ENCODE measurements at places on chromosomes 12 and 14.

DNA sequence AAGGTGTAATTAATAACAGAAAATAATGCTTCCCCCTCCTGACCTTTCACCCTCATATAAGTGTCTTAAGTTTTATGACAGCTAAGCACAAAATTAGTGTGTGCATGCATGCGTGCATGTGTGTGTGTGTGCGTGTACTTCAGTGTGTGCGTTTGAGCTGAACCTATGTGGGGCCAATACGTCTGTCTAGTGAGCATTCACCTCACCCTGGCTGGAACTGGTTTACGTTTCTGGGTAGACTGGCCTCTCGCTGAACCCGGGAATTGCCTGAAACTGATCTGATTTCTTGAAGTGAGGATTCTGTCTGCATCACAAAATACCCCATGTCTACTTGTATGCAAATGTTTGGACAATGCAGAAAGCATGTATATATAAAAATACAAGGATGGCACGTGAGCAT is 68.2 kb upstream of the TBX3 start:
- no peak for DNase-seq

DNA sequence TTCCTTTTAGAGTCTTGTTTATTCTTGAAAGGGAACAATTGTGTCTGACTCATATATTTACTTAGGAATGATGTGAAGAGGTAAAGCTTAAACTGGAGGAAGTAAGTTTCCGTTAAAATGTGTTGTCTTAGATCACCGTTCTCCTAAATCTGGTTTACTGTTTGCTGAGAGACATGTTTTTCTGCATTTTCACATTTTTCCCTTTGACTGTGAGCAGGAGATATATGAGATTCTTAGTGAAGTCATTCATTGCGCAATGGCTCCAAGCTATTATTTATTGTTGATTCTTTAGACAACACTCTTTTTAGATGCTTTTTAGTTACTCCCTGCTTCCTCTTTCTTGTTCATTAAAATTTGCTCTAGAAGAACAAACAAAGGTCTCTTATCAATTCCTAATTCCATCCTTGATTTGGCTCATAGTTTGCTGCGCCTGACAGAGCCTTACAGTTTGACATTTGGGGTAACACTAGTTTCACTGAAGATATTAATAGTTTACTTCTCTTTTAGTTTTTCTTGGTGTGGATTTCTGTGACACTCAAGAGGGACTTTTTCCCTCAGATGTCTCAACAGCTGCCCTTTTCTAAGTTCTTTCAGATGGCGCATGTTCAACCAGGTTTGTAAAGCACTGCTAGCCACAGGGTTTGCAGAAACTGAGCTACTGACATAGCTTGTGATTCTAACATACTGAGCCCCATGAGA is 11.4 kb downstream of the CLECL1 start:
- no peak for DNase-seq

DNA sequence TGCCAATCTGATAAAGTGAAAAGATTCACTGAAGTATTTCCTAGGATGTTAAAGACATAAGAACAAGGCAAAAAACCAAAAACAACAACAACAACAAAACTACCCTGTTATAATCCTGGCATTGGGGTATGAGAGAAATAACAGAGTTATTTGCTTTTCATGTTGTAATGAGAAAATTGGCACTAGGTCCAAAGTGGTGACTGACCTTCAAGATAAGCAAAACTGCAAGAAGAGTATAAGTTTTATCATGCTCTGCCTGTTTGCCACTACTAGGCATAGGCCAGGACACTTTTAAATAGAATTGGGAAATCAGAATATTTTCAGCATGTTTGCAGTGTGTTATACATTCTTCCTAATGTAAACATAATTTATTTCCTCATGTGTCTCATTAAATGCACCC is 140.1 kb upstream of the CPM start:
- DNase-seq = no peak

- DNase-seq = no peak
These were observed 140.8 kb upstream of the NEDD1 start for GRCh38 chr12:96766232-96766631.

- DNase-seq = no peak
These were observed 4.2 kb downstream of the BAG5 start for GRCh38 chr14:103558071-103558882.

DNA sequence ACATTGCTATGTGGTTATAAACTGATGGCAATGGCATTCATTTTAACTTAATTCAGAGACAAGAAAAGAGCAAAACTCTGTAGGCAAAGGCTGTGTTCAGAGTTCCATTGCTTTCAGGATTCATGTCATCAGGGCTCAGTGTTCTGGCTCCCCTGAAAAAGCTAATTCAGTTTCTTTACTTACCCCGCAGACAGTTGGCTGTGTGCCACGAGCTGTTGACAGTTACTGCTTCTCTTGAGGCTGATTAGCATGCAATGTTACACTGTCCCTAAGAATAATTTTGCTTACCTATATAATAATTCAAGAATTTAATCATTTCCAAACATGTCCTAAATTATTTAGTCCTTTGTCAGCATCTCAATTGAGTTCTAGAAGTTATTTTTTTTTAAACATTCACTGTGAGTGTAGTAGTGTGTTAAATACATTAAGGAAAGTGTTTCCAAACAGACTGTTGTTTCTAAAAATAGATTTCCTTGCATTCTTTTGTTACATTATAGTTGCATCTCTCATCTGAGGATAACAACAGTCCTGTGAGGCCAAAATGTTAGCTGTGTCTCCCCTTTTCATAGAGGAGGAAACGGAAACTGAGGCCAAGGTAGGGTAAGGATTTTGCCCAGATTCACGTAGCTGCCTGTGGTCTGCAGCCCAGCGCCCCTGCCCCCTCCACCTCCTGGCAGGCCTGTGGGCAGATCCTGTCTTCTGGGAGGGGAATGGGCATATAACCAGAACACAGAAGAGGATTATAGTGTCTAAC is 98.6 kb downstream of the PELI2 start:
- no peak for DNase-seq

GRCh38 chr12:80314741-80315140 is 129.3 kb upstream of the PTPRQ start:
- no peak for DNase-seq

GRCh38 chr14:39617537-39617936 is 185.3 kb upstream of the FBXO33 start:
- no peak for DNase-seq

DNA sequence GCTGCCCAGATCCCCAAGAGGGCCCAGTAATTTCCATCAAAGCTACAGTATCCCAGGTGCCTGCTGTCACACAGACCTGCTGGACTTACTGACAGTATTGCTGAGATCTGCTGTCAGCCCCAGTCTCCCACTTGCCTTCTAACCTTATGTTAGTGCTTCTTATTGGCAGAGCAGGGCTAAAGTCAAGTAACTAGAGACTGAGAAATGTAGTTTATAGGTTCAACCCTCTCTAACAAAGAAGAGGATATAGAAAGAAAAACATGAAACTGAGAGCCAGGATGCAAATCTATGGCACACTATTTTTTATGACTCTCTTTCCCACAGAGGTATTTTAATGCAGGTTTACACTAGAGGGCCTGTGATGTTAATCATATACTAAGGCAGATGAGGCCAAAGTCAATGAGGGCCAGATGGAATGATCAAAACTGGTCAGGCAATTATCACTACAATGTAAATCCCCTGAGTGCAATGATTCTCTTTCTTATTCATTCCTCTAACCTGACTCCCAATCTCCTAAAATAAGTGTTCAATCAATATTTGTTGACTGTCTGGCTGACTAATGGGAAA is 781.9 kb downstream of the VRK1 start:
- DNase-seq = no peak

- DNase-seq = no peak
These were observed 155.5 kb downstream of the ANO2 start for GRCh38 chr12:5789469-5789968.

GRCh38 chr14:103144085-103144484 is 20.8 kb downstream of the TNFAIP2 start:
- no peak for DNase-seq

GRCh38 chr14:22866874-22867273 is 4.7 kb upstream of the LRP10 start:
- no peak for DNase-seq

DNA sequence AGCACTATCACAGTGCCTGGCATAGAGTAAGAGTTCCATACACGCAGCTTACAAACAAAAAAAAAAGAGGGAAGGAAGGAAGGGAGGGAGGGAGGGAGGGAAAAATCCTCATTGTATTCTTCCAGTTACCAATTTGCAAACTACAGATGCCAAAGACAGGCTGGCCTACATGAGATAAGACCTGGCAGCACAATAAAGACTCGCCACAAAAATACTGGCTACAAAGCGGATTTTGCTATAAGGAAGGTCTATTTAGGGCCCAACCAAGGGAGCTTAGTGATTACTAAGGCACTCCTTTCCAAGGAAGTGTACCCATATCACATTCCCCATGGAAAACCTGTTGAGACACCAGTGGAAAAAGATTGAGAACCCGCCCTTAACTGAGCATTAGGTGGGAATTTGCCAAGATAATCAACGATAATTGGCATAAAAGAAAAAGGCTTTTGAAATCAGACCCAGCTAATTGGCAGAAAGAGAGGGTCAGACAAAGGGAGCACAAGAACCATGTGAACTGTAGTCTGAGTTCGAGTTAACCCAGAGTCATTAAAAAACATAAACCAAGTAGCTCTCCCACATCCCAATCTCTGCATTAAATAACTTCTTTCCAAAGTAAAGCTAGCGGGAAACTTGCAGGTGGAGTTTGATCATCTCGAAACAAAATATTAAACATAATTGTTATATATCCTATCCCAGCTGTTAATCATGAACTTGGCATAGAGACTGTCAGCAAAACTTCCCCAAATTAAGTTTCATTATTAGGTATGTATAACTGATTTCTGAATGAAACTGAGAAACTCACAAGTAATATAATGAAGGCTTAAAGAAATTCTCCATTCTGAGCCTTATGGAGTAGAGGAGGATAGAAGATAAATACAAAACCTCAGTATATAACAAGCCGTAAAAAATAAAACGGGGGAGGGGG is 50.1 kb downstream of the PHLDA1 start:
- DNase-seq = no peak

GRCh38 chr14:89417465-89418225 is 612 bp upstream of the FOXN3 start:
- peak; percentile 38 for DNase-seq

GRCh38 chr14:81324011-81324410 is 76.1 kb downstream of the STON2 start:
- no peak for DNase-seq

GRCh38 chr14:23601845-23602180 is 23.2 kb upstream of the JPH4 start:
- DNase-seq = no peak

- DNase-seq = no peak
These were observed 55.8 kb upstream of the CCDC175 start for GRCh38 chr14:59632381-59632780.

- no peak for DNase-seq
These were observed 3.3 kb downstream of the SP1 start for GRCh38 chr12:53383258-53383657.

- no peak for DNase-seq
These were observed 22.8 kb downstream of the APOBEC1 start for GRCh38 chr12:7642876-7643309.

GRCh38 chr14:21203470-21204166 is 47.8 kb upstream of the OR5AU1 start:
- DNase-seq = no peak

GRCh38 chr12:112430929-112431328 is 12.2 kb downstream of the PTPN11 start:
- DNase-seq = no peak

- peak; percentile 7 for DNase-seq
These were observed 54.3 kb downstream of the CLMN start for GRCh38 chr14:95265106-95266094.

GRCh38 chr12:48995086-48995879 is 3.9 kb downstream of the DDN start:
- DNase-seq = no peak

GRCh38 chr12:111304642-111305071 is 64.2 kb downstream of the PHETA1 start:
- no peak for DNase-seq

DNA sequence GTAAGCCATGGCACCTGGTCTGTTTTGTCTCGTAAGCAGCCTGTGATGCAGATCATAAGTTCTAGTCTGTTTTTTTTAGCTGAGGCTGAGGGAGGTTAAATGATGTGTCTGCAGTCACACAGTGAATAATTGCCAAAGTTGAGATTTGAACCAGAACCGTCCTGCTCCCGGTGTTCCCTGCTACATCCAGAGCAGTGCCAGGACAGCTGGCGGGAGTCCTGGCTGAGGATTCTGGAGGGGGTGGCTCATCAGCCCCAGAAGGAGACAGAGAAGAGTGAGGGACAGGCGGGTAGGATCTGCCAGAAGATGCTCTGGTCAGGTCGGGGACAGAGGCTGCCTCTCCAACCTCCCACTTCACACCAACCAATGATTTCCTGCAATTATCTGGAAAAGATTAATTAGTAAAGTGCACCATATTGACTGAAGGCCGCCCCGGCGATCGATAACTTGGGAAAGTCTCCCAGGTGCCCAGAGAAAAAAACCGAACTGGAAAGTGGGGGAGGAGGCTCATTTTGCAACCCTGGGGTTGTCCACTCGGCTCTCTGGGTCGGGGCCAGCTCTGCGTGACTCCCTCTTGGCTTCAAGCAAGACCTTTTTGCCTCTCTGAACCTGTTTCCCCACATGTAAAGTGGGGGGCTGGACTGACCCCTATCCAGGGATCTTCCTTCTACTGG is 42.1 kb downstream of the MVK start:
- no peak for DNase-seq

- no peak for DNase-seq
These were observed 52.2 kb downstream of the SPATA7 start for GRCh38 chr14:88437658-88438057.

DNA sequence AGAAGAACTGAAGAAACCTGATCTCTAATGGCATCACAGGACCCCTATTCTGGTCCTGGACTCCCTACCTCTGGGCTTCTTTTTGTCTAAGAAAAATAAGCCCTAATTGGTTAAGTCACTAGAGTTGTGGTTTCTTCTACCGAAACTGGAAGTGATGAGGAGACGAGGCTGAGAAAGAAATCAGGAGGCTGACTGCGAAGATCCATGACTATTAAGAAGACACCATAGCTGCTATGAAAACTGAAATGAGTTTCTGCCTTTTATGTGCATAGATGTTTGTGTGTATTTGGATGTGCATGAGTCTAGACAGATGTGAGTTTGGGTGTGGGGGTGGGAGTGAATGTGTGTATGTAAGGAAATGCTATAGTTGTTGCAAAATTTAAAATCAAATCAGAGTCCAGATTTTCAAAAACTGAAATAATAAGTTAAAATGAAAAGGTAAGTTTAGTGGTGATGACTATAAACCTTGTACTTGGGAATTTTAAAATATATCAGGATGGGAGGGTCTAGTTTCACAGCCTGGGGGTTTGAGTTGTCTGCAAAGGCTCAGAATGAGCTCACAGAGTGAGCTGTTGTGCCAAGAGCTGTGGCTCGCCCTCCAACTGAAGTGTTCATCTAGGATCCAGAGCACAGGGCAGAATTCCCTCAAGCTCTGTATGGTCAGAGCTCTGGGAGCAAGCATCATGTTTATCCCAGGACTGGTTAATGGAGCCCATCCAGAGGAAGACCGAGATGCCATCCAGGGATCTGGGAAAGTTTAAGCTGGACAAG is 94.9 kb downstream of the VCPKMT start:
- no peak for DNase-seq

All from activated T-cell treated with anti-CD3 and anti-CD28 coated beads for 4 hours (primary cell).